ENCODE measurements at places on chromosomes 16 and 17.

DNA sequence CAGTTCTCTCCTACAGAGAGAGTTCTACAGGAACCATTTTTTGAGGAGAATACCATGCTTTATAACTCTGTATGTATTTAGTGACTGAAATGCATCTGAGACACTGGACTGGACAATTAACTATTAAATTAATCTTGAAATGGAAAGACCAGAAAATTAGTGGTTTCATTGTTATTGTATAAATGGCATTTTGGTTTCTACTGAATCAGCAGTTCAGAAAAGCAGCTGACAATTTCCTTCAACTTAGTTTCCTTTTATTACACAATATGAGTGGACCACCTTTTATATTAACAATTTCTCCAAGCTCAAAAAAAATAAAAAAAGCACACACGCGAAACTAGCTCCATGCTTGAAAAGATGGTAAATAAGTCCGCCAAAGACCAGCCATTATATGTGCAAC, 66.1 kb upstream of the SLC12A3 start:
- no peak for DNase-seq

DNA sequence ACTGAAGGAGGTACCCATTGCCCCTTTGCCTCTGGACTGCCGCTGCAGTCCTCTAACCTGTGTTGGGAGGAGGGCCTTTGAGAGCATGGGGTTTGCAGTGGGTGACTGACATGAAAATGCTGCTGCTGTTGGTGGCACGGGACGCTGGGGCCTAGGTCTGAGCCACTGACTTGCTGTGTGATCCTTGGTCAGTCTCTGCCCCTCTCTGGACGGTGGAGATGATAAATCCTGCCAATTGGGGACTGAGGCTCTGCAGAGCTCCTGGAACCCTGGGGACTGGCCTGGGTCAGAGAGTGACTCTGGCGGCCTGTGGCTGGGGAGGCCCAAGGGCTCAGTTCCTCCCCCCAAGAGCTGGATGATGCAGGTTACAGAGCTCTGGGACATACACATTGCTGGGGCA, 6.1 kb upstream of the PYDC1 start:
- DNase-seq, result no peak

DNA sequence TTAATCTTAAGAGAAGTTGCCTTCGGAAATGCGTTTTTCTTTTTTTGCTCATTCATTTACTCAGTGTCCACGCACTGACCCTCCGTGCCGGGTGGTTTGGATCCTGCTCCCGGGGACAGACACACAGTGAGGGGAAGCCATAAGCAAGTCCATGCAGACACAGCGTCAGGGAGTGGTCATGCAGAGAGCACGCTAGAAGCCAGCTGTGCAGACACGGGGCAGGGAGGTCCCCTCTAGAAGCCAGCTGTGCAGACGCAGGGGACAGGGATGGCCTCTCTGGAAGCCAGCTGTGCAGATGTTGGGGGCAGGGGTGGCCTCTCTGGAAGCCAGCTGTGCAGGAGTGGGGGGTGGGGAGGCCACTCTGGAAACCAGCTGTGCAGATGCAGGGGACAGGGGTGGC, 4.8 kb downstream of the GAA start:
- DNase-seq, result no peak

DNA sequence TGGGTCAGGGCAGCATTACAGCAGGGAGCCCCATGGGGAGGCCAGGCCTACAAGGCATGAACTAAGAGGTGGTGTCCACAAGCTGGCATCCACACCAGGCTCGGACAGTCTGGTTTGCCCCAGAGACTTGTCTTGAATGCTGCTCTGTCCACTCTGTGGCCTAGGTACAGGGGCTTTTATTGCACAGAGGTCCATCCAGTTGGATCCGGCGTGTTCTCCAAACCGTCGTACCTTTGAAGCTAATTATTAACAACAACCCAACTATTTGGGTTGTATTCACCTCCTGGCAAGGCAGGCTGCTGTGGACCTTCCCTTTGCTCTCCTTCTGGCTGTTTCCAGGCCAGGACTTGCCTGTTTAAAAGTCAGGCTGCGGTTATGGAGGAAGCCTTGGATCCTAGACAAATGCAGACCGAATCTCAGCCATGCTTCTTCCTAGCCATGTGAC, 123.4 kb downstream of the CLEC16A start:
- no peak for DNase-seq

DNA sequence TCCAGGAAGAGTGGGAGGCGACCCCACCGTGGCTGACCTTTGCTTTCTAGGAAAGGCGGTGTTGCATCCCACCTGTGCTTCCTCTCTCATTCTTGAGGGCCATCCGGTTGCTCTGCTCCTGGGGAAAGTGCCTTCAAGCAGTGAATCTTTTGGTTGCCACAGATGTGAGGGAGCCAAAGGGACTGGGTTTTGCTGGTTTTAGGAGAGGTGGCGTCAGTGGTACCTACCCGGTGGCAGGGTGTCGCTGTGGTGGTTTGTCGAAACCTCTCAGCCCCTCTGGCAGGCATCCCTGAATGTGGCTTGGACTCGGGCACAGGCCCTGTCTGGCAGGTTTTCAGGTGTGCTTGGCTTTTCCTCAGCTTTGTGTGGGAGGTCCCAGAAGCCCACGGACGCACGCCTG, 611.5 kb downstream of the KCNJ18 start:
- no peak for DNase-seq

GRCh38 chr16:30372725-30373124, 1.9 kb upstream of the MYL11 start:
- DNase-seq, result no peak

DNA sequence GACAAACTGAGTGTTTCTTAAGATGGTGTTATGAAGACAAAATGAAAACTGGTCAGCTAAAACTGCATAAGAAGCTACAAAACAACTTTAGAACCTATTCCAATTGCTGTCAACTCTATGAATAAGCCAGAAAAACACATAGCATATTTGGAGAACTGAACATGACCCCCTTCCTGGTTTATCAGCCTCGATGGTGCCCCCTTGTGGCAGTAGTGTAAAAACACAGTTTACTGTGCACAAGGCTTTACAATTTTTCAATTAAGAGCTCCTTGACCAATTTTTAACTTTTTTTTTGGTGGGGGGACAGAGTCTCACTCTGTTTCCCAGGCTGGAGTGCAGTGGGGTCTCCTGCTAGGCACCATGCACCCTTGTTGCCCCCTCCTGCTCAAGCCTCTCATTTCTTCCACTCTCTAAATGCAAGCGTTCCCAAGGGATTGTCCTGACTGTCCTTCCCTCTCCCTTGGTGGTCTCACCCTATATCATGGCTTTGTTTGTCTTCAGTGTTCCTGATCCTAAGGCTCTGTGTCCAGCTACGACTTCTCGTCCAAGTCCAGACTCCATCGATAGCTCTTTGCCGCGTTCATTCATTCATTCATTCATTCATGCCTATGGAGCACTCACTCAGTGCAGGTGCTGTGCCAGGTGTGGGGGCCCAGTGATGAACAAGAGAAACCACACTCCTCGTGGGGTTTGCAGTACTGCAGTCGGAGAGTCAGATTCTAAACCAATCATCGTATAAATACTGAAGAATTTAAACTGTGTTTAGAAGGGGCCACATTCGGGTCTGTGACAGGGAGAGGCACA, 7.5 kb downstream of the EIF1 start:
- peak; percentile 83 for DNase-seq

- DNase-seq, result no peak
Observed at GRCh38 chr17:66378296-66378695, 75.9 kb downstream of the PRKCA start.

DNA sequence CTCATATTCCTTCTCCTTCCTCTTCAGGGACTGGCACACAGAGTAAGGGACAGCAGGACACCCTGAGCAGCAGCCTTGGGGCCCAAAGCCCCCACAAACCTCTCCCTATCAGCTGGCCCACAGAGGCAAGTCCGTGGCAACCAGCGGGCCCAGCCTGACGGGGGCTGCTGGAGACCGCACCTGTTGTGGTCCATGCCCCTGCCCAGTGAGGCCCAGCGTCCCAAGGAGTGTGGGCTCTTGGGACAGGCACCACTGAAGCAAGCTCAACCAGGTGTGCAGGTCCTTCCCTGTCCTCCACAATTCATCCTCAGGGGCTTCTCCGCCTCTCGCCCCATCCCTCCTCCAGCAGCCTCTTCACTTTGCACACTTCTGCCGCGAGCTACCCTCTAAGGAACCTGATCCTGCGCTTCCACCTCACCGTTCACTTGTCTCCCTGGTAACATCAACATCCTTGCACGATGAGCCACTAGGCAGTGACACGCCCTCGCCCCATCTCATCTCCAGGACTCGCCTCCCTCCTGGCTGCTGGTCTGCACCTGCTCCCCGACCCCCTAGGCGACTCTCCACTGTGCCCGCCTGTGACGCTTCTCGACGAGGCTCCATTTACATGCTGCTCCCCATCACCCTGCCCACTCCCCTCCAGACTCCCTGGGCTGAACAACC, 12.7 kb downstream of the MNT start:
- DNase-seq, result no peak

DNA sequence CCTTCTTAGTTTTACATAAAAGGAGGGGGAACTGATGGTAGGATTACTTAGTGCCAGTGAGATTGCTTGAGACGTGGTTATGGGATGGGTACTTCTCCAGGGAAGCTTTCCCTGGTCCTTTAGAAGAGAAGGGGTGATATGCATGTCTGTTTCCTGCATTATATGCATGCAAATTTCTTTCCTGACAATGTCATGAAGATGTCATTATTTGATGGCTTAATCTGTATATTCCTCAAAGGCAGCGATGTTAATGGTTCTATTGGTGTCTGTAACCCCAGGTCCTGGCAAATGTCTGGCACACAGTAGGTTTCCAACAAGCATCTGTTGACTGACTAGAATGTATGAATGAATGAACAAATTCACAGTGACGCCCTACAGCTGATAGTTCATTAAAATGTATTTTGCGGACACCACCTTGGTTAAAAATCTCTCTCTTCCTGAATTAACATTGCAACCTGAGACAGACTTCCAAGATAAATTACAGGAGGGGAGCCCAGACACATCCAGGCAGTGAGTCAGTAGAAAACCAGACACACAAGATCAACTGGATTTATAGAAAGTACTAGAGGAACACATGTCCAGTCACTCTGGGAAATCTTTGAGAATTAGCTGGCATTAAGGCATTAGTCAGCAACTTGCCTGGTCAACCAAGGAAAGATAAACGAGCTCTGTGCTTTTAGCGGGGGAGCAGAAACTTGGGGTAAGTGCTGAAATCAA, 293.4 kb downstream of the XYLT1 start:
- DNase-seq, result no peak

GRCh38 chr16:11582157-11582814, 4.4 kb downstream of the LITAF start:
- DNase-seq, result no peak

DNA sequence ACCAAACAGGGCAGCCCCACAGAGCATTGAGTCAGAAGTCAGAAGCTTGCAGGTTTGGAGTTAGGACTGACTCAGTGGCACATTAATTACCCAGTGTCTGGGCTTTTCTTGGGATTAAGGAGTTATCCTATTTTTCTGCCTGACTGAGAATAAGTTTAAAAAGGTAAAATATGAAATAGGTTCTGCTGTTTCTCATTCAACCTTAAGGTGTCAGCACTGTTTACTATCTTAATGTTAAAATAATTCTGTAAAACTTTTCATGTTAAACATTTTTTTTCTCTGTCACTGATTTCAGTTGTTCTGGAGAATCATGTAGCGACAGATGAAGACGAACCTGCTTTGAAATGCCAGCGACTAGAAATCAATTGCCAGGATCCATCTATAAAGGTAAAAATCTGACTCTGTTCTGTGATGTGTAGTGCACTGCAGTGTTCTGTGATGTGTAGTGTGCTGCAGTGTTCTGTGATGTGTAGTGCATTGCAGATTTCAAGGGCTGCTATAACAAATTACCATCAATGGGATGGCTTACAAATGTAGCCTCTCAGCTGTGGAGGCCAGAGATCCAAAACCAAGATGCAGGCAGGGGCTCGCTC, 128.0 kb downstream of the LAT start:
- no peak for DNase-seq

DNA sequence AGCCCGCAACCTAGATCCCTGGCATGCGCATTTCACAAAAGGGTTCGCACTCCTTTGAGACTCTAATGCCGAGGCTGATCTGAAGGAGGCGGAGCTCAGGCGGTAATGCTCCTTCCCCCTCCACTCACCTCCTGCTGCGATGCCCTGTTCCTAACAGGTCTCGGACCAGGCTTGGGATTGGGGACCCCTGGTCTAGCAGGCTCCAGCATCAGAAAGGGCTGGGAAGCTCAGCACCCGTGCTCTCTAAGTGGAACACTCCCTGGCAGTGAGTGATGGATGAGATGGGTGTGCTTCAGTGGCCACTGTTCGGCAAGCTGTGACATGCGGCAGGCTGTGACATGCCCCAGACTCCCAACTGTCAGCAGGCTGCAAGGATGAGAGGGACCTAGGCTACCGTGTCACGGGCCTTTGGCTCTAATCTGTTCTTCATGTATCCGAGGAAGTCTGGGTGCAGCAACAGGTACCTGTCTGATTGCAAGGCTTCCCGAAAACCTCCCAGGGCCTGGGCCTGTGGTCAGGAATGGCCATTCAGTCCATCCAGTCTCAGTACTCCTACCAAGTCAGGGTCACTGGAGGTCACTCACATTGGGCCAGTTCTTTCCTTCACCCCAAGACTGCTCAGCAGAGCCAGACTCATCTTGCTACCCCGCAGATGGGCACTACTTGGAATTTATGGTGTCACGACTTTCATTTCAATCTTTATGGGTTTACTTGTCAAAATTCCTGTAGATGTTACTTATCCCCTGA, 1.3 kb upstream of the ST6GALNAC2 start:
- DNase-seq, result no peak

DNA sequence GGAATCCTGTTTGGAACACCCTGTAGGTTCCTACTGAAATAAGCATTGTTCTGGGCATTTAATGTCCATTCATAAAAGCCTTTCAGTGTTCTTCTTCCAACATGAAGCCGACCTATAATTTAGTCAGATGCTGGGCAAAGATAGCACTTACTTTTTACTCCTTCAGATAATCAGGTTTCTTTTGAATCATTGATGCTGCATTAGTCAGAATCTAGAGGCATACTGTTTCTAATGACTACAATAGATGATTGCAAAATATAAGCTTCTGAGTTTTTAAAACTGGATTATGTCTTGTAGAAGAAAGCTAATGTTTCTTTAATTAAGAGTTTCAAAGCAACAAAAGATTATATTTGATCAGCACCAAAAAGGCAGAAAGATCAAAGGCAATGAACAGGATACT, 16.0 kb downstream of the MMD start:
- DNase-seq, result no peak

- DNase-seq, result no peak
Observed at GRCh38 chr17:70521821-70522256, 352.5 kb downstream of the KCNJ2 start.

DNA sequence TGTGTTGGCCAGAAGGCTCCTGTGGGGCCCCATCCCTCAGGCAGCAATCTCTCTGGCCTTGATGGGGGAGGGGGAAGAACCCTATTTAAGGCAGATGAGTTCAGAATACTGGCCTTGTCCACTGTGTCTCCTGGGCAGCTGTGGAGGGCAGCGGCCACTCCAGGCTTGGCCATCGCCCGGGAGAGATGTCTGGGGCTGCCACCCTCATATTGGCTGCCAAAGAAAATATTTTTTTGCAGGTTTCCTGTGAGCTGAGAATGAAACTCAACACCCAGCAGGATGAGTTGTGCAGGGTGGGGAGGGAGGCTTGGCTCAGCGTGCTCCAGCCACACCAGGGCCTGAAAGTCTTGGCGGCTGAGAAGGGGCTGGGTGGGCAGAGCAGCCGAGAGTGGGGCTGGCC, 14.4 kb upstream of the TIMP2 start:
- no peak for DNase-seq

GRCh38 chr17:1577583-1578013, 15.0 kb upstream of the PITPNA start:
- no peak for DNase-seq

- no peak for DNase-seq
Observed at GRCh38 chr16:85173981-85174751, 61.9 kb upstream of the CIBAR2 start.

- peak; percentile 79 for DNase-seq
Observed at GRCh38 chr17:38674014-38674748, 576 bp downstream of the EPOP start.

All from activated CD8-positive, alpha-beta memory T cell treated with anti-CD3 and anti-CD28 coated beads for 24 hours (primary cell).